ENCODE measurements at places on chromosomes 2 and 18. TPM values are rescaled to one million over a fixed set of nuclear protein-coding genes. Genes with fewer than 3 reads are reported as not detected.

The DUSP19 gene
- total RNA-seq: 2.2 TPM

The STEAP3 gene
- 90.5 TPM for total RNA-seq

The IGFBP5 gene
- 106 TPM for total RNA-seq

The ERFE gene
- total RNA-seq: 7.0 TPM
